SK-N-MC (cell line): ENCODE measurements at places on chromosomes 5 and 9.

GRCh38 chr5:98570661-98571191 is 202.7 kb upstream of the RGMB start:
- no peak for DNase-seq

- no peak for DNase-seq
Observed at GRCh38 chr5:78843436-78843835, 141.7 kb downstream of the ARSB start.

- no peak for DNase-seq
Observed at GRCh38 chr5:9233712-9234111, 312.2 kb downstream of the SEMA5A start.

- no peak for DNase-seq
Observed at GRCh38 chr5:141715346-141715905, 33.4 kb upstream of the ARAP3 start.

- DNase-seq = no peak
Observed at GRCh38 chr5:33984178-33984577, 315 bp downstream of the SLC45A2 start.

- no peak for DNase-seq
Observed at GRCh38 chr9:31612336-31613030, 772.0 kb upstream of the ACO1 start.

DNA sequence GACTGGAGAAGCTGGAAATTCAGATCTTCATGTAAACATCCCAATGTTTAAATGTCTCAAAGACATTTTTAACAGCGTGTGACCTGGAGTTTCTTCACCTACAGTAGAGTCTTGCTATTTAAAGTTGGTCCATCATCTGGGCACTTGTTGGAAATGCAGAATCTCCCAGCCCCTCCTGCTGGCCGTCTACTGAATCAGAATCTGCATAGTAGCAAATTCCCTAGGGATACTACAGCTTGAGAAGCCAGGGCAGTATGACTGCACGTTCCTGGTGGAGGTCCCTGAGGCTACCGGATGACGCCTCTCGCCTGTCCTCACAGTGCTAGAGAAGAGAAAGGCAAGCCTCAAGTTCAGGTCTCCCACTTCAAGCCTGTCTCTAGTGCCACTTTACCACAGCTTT is 15.7 kb downstream of the SAP30L start:
- no peak for DNase-seq

DNA sequence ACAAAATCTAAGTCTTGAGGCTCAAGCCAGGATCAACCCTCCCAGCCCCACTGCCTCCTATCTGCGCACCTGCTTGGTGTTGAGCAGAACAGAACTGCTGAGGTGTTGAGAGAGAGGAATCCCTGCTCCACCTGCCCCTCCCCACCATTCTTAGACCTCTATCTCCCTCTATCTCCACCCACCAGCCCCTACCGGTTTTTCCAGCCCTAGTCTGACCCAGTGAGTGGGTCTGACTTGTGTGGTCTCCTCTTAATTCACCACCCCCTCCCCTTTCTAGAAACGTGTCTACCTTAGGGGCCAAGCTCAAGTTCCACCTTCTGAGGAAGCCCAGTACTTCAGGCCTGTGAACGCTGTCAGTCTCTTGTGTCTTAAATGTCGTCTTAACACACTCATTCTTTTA is 93.7 kb downstream of the ARHGAP26 start:
- no peak for DNase-seq

GRCh38 chr5:41510176-41510831 is at the start of gene PLCXD3:
Gene PLCXD3 (minus strand): TSS chr5:41510601. CDS start chr5:41510526, 75 bp downstream.
- no peak for DNase-seq

DNA sequence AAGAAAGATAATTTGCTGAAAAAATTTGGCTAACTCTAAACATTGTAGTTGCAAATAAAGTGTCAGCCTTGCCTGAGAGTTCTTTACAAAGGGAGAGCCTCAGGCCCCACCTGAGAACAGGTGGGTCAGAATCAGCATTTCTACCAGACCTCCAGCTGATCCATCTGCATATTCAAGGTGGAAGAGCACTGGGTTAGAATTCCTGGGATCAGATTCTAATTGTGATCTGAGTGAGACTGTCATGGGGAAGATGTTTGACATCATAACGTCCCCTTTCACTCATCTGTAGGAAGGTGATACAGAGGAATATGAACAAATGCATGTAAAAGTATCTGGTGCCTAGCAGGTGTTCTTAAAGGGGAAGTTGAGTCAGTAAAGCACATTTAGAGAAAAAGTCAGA is 54.6 kb downstream of the FBXL7 start:
- DNase-seq = no peak

DNA sequence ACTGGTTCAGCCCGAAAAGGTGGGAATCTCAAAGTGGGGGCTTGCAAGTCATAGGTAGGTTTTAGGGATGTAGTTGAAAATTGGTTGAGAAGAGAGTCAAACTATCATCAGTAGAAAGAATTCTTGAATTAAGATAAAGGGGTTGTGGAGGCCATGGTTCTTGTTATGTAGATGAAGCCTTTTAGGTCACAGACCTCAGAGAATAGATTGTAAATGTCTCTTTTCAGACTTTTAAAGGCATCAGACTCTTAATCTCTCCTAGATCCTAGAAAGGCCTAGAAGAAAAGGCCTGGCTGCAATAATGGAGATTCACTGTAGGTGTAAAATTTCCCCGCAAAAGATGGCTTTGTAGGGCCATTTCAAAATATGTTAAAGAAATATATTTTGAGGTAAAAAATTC is 96.4 kb downstream of the PSAT1 start:
- DNase-seq = no peak

DNA sequence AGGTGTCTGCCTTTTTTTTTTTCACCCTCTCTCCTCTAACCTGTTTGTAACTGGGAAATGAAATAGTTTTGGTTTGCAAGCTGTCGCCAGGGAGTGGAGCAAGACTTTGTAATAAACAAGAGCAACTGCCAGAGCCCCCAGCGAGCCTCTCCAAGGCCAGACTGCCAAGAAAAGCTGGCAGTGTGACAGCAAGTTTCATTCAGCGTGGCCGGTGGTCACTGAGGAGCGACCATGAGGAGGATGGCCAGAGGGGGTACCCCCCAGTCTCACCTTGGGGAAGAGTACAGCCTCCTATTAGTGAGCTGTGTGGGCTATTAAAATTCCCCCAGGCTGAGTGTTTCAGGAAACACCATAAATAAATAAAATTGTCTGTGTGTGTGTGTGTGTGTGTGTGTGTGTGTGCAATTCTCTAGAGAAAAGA is 49.9 kb downstream of the ZFAND5 start:
- no peak for DNase-seq

- DNase-seq = no peak
Observed at GRCh38 chr5:157574456-157575380, 857 bp downstream of the ADAM19 start.

DNA sequence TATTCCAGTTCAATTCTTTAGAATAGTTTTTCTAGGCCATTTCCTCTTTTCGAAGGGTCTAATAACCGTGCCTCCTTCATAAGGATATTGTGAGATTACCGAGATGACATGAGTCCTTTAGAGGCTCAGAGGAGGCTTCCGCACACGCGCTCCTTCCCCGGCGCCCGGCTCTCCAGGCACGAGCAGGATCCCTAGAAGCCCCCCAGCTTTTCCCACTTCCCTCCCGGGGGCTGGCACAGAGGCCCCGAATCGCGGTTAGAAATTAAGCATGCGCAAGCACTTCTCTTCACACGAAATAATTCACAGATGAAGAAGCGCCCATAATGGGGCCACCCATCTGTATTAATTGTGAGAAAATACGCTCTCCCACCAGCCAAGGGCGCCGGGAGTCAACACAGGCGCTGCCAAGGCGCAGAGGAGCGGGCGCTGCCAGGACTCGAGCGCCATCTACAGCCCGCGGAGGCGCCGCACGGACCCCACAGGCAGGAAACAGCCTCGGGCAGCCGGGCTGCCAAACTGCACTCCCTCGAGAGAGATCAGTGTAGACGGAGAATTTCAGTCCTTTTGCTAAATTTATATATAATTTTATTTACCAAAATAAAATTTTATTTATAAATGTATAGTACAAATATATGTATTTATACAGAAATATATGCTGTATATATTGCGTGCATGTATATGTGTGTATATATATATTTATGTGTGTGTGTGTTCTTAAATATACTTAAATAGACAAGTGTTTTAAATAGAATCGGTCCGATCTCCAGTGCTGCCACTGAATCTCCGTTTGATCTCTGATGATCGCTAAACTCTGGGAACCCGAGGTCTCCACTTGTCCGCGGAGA is 258.1 kb upstream of the NFIL3 start:
- DNase-seq = peak; percentile 5

- DNase-seq = no peak
Observed at GRCh38 chr9:87973122-87973521, 1.2 kb downstream of the CDK20 start.

DNA sequence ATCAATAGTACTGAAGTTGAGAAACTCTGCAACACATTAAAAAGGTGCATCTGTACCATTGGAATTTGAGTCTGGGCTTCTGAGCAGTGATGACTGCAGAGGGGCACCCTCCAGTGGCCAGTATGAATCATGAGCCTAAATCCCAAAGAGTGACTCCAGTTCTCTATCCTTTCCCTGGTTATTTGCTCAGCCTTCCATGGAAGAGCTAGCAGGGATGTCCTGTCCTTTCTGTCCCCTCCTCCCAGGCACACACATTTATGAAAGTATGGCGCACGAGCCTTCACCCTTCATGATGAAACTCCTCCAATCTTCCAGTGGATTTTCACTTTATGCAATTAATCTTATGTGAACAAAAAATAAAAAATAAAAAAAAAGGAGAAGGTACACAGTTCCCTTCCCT is 81.0 kb downstream of the ESM1 start:
- peak; percentile 51 for DNase-seq

DNA sequence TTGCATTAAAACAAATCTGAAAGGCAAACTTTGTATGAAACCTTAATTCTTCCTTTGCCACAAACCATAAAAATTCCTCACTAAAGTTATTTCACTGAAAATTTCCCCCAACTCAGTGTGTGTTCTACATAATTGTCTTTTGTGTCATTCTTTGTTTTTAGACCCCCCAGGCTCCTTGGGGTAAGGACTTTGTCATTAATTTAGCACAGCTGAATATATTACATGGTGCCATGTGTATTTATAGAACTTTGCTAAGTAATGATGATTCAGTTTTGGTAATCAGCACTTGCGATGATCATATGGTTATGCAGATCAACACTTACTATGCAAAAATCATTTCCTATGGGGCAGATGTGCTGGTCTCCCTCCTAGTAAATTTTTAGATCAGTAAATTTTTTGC is 712.1 kb upstream of the MEF2C start:
- DNase-seq = peak; percentile 44

DNA sequence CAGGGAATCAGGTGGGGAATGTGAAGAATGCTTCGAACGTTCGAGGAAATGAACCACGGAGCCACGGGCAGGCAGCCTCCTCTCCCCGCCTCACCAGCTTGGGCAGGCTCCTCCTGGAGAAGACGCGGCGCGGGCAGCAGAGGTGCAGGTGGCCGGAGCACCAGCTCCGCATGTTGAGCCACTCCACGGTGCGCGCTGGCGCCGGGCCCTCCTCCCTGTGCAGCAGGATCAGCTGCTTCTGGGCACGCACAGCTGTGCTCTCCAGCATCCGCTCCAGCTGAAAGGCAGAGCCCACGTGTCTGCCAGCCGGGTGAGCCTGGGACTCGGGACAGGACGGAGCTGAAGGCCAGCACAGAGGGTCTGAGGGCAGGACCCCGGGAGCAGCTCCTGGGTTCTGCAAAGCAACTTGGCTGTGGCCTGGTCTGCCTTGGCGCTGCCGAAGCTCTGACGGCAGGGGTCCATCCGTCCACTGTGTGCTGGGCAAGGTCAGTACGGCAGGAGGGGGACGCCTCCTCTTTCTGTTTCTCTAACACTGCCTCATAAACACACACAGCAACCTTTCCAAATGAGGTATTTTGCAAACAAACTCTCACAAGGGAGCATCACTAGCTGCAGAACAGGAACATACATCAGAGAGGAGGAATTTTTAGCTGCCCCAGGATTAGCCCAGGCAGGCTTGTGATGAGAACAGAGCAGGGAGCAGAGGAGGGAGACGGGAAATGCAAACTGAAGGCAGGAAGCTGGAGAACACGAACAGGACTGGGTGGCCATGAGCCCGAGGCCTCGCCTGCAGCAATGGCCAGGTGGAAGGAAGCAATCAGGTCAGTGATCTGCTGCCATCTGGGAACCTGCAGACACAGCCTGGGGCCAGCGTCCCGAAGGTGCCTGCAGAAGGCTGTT is 20.1 kb upstream of the NSMF start:
- no peak for DNase-seq

DNA sequence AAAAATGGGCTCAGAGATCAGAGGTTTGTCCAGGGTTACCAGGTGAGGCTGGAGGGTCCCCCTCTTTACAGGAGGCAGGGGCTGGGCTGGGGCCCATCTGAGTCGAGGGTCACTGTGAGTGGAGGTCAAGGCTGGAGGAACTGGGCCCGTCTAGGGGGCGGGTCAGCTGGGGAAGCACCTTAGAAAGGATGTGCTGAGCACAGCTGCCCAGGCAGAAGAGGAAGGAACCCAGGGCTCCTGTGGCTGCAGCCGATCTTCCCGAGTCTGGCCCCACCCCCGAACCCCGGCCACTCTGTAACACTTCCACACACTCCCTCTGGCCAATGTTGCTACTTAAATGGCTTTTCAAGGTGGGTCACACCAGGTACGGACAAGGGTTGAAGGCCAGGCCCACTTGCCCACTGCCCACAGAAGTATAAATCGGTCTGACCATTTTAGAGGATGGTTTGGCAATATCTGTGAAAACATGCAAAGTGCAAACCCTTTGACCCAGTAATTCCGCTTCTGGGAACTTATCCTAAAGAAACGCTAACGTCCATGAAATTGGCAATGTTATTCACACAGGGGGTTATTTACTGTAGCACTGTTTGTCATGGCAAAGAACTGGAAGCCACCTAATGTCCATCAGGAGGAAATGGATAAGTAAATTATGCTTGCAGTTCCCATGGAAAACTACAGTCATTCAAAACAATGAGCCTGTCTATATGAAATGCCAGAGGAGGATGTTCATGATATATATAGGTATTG is 30.5 kb upstream of the EEIG1 start:
- DNase-seq = no peak

GRCh38 chr9:137801023-137801319 is 76.6 kb upstream of the CACNA1B start:
- no peak for DNase-seq

DNA sequence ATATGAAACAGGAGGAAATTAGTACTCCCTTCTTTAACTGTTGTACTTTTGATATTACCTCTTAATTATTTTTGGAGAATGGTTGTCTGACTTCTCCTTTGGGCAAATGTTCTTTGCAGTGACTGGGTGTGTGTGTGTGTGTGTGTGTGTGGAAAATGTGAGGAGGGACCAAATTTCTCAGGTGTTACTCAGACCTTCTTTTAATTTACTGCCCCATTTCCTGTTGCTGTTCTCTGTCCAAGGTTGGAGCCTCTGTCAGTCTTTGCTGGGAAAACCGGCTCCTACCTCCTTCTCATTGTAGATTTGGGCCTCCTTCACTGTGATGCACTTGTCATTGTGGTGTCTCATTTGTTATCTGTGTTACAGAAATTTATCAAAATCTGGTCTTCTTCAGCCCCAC is 68.4 kb downstream of the PBX3 start:
- no peak for DNase-seq

- no peak for DNase-seq
Observed at GRCh38 chr9:87800456-87800855, 74.5 kb downstream of the CTSL start.

DNA sequence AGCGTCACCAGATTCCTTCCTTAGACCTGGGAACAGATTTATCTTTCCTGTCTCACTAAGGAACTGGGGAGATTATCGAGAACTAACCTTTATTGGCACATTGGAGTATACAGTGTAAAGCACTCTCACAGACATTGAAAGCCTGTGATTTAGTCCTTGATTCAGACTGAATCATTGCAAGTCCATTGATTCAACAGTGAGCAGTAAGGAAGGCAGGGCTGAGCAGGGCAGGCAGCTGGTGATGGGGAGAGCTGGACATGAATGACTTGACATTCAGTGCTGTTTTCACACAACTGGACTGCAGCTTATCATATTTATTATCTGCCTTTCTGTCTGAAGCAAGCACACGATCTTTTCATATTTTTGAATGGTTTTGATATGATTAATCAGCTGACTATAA is 16.2 kb downstream of the ISOC1 start:
- no peak for DNase-seq
